ENCODE measurements at places on chromosomes 1 and 21. TPM values are rescaled to one million over a fixed set of nuclear protein-coding genes. Genes with fewer than 3 reads are reported as not detected.

- no peak for DNase-seq
These were observed 188.2 kb downstream of the HHAT start for GRCh38 chr1:210516697-210517459.

- no peak for DNase-seq
These were observed 332.9 kb downstream of the PCP4 start for GRCh38 chr21:40200126-40200525.

DNA sequence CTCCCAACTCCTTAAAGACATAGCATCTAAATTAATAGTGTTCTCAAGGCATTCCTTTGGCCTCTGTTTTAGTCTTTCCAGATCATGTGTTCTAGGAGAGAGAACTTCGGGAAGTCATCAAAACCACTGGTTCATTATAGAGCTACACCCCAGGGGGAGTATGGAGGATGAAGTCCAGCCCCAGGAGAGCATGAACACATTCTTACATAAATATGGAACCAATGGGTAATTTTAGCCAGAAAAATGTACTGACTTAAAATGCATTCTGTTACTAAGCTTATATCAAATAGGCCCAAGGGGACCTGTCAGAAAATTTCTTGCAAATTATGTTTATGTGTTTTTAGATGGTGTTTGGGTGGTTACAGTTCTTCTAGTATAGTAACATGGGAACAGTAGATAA, 165.2 kb downstream of the NTMT2 start:
- no peak for DNase-seq

FCRL1 gene
- total RNA-seq: 0.32 TPM

RGS16 gene
- 2.3 TPM for total RNA-seq

All from breast epithelium (tissue), 4 donors.